ENCODE measurements at places on chromosomes 1 and 21. TPM values are rescaled to one million over a fixed set of nuclear protein-coding genes. Genes with fewer than 3 reads are reported as not detected.

OR14K1 gene
- total RNA-seq, result not detected

GSTM5 gene
- total RNA-seq, result not detected

ADORA3 gene
- not detected for total RNA-seq

ITLN2 gene
- 2.4 TPM for total RNA-seq

NECTIN4 gene
- total RNA-seq, result 0.33 TPM

CYP2J2 gene
- 0.57 TPM for total RNA-seq

TXLNA gene
- 67.3 TPM for total RNA-seq

EIF3I gene
- total RNA-seq, result 224 TPM

DNA sequence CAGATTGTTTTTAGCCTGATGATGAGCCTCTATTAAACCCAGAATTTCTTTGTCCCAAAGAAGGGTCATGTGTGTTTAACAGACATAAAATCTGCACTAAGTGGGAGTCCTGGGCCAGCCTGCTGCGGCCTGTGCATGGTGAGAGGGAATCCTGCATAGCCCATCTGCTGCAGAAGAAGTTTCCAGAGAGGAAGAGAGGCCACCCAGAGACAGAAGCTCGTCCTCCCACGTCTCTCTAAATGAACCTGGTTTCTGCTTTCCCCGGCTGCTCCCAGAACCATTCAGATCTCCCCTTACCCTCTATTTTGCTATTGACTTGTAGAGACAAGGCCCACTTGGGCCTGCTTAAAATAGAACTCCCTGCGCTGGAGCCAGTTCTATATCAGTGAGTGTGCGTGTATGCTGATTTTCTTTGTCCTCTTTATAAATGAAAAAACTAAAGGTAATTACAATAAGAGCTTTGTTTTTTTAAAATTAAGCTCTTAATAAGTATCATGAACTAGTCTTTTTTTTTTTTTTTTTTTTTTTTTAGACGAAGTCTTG, 142.8 kb upstream of the RAB4A start:
- H3K27me3 ChIP-seq, result no peaks in the 10 kb centered on the region
- H3K27ac ChIP-seq, result no peak overlapping the region
- H3K4me1 ChIP-seq, result no peaks in the 10 kb centered on the region

DNA sequence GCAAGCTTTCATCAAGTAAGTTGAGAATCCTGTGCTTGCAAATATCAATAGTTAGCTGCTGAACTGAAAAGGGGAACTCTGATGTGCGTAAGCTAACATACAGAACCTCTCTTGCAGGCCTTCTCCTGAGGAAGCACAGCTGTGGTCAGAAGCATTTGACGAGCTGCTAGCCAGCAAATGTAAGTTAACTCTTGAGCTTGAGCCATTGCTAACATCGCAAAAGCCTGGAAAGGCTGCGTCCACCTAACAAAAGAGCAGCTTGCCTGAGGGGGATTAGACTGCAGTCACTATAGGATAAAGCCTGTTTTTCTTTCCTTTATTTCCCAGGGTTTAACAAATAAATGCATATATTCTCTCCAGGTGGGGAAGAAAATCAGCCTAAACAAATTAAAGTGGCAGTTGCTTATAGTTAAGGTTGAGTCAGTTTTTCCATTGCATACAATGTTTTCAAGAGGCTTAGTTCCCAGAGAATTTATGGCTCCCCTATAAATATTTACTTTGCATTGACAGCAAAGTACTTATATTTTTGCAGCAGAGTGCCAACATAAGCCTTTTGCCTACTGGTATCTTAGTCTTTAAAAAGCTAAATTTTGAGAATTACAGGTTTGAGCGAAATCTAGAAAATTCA, 1.5 kb downstream of the RGS2 start:
- H3K36me3 ChIP-seq, result peaks cover 11% of the 10 kb centered on the region
- peak overlapping the region; percentile 97 for H3K4me3 ChIP-seq
- no peak overlapping the region for H3K27ac ChIP-seq
- no peak for DNase-seq
- H3K27me3 ChIP-seq, result no peaks in the 10 kb centered on the region
- H3K4me1 ChIP-seq, result no peaks in the 10 kb centered on the region

- H3K27me3 ChIP-seq, result peaks cover 61% of the 10 kb centered on the region
- H3K4me3 ChIP-seq, result peak overlapping the region; percentile 51
- no peaks in the 10 kb centered on the region for H3K36me3 ChIP-seq
- H3K27ac ChIP-seq, result no peak overlapping the region
These were observed 28.4 kb upstream of the NFIA start for GRCh38 chr1:61053712-61054600.

GRCh38 chr1:159892944-159893343, 7.0 kb downstream of the CFAP45 start:
- peak; percentile 61 for DNase-seq
- H3K4me3 ChIP-seq, result no peak overlapping the region

- no peak for DNase-seq
- peaks cover 3% of the 10 kb centered on the region for H3K36me3 ChIP-seq
- no peak overlapping the region for H3K27ac ChIP-seq
These were observed 9.4 kb upstream of the MT1HL1 start for GRCh38 chr1:237013608-237014007.
